Nephron progenitor cell (in vitro differentiated cells): ENCODE measurements at places on chromosomes 7 and 10.

- DNase-seq, result no peak
Observed at GRCh38 chr10:123821136-123821535, 70.5 kb downstream of the CPXM2 start.

DNA sequence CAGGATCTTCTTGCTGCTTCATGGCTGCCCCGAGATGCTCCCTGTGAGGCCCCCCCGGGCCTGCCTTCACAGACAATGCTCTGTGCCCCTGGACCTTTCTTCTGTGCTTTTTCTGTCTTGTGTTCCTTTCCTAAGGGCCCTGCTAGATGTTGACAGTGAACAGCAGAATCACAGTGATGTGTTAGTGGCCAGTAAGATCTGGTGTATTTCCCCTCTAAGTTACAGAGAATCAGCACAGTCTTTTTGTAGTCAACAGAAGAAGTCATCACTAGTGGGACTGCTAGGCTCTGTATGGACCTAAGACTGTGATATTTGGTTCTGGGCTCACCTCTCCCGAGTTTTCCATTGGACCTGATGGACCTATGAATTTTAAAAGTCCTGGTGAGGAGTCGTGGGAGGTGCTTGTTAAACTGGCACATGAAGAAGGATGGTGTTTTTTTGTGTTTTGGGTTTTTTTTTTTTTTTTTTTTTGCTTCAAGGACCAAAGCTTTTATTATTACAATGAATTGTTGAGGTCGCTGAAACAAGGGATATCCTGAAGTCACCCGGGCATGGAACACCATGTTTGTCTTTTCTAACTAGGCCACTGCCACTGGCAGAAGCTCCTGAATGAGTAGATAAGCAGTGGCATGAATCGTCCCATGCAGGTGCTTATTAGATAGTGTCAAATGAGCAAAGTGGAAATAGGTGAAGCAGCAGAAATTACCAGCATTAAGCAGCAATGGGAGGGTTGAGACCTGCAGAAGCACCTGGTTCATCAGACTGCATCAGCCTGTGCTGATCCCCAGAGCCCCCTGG lies 194.8 kb downstream of the CELF2 start:
- no peak for DNase-seq

GRCh38 chr7:133771788-133772419 lies 355.2 kb upstream of the LRGUK start:
- no peak for DNase-seq

DNA sequence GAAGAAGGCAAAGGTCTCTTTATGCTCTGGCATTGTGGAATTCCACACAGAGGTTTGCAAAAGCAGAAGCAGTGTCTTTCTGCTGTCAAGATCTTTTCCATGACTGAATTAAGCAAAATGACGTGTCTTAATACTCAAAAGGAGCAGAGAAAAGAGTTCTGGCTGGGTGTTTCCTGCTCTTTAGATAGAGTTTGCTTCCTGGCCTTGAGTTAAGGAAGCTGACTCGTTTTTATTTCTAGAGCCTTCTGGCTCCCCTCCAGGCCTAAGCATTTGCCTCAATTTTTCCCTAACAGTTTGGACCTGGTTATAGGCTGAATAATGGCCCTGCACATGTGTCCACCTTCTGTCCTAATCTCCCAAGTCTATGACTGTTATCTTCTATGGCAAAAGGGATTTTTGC lies 21.6 kb downstream of the TAS2R41 start:
- DNase-seq, result no peak

DNA sequence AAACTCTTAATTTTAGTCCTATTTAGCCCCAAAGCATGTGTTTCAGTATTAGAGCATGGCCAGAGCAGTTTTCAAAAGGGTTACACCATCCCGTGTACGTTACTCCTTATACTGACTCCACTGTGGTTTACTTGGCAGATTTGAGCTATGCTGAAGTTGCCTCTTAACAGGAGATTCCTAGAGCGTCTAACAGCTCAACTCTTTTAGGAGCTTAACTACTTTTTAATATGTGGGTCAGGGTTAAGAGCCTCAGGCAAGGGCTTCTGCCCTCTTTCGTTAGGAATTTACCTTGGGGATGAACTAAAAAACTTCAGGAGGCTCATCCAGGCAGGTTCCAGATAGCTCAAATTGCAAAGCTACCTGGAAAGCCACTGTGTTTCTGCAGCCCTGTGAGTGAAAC lies 674.8 kb upstream of the C7orf33 start:
- DNase-seq, result no peak
